ENCODE measurements at places on chromosomes 7 and 10.

DNA sequence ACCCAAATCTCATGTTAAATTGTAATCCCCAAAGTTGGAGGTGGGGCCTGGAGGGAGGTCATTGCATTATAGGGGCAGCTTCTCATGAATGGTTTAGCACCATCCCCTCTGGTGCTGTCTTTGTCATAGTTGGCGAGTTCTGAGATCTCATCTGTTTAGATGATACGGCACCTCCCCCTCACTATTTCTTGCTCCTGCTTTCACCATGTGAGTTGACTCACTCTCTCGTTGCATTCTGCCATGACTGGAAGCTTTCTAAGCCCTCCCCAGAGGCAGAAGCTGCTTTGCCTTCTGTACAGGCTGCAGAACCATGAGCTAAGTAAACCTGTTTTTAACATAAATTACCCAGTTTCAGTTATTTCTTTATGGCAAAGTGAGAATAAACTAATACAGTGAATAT is 18.9 kb upstream of the ZNF138 start:
- no peak for DNase-seq

GRCh38 chr10:47261121-47261520 is 38.9 kb upstream of the GDF10 start:
- peak; percentile 20 for DNase-seq

DNA sequence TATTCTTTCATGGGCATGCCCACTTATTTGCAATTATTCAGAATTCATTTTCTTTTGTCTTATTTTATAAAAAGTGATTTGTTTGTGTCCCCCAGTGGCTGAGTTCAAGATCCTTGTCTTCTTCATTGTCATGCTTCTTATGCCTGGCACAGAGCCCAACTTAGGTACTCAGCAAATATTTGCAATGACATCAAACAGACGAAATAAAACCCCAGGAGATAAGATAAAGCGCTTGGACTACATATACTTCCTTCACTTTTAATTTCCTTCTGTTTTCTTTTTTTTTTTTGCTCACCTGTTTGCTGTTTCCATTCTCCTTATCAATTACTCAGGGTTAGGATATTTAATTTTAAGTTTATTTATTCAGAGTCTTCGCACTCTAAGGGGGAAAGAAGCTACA is 225.0 kb downstream of the SDHAF3 start:
- DNase-seq = no peak

GRCh38 chr10:36808625-36809362 is 316.6 kb upstream of the ANKRD30A start:
- DNase-seq = no peak

- DNase-seq = no peak
Measured at GRCh38 chr7:2154121-2154520, 78.6 kb downstream of the MAD1L1 start.

DNA sequence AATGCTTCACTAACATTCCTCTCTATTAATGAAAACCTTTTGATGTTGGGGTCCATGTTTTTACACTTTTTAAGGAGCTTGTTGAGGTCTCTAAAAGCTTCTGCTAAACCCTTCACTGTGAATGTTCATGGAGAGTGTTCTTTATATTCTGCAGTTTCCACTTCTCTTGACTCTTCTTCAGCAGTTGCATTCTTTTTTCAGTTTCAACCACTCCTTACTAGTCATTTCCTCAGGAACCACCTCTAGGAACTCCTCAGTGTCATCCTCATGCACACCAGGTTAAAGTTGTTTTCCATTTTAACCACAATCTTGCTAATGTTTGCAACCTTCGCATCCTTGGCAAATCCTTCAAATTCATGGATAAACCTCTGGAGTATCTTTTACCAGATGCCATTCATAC is 821.6 kb downstream of the ANKRD7 start:
- no peak for DNase-seq

DNA sequence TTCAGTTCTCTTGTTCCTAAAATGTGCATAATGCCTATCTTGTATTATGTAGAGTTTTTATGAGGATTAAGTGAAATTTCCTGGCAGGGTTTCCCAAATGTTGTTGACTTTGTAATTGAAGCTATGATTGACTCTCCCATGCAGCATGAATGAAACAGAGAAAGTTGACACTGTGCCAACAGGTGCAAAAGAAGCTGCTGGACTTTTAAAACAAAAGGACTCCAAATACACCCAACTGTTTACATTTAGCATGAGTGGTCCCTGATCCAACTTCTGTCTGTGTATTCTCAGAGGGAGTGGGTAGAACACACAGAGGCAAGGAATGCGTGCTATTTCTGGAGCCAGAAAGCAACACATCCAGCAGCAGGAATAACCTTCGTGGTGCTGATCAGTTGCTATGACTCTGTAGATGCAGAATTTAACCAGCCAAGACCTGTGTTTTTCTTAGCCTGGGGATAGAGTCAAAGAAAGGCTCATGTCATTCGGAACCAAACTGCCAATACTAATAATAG is 14.4 kb upstream of the RBM20 start:
- DNase-seq = no peak

GRCh38 chr7:48105045-48105444 is 16.0 kb downstream of the UPP1 start:
- no peak for DNase-seq

- DNase-seq = no peak
Measured at GRCh38 chr10:22742678-22743077, 28.3 kb upstream of the PIP4K2A start.

Measured in activated CD4-positive, alpha-beta T cell treated with anti-CD3 and anti-CD28 coated beads for 1 hour (primary cell).